ENCODE measurements at places on chromosomes 3 and 15.

DNA sequence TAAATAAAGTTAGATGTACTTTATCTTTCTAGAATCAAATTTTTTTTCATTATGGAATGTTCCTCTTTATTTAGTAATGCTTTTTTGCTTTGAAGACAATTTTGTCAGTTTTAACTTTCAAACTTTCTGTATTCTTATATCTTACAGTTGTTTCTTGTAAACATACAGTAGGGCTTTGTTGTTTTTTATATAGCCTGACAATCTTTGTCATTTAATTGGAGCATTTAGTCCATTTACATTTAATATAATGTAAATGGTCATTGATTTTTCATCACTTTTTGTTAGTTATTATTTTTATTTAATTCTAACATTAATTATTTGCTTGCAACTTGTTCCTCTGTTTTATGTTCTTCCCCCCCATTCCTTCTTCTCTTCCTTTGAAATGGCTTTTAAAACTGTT, 55.4 kb upstream of the RNU6-1 start:
- no peak for DNase-seq

GRCh38 chr3:35523074-35523473, 116.3 kb upstream of the ARPP21 start:
- no peak for DNase-seq

GRCh38 chr3:194112120-194113106, 23.5 kb upstream of the HES1 start:
- no peak for DNase-seq

- DNase-seq = no peak
Measured at GRCh38 chr15:83978588-83978987, 257.0 kb upstream of the GOLGA6L4 start.

DNA sequence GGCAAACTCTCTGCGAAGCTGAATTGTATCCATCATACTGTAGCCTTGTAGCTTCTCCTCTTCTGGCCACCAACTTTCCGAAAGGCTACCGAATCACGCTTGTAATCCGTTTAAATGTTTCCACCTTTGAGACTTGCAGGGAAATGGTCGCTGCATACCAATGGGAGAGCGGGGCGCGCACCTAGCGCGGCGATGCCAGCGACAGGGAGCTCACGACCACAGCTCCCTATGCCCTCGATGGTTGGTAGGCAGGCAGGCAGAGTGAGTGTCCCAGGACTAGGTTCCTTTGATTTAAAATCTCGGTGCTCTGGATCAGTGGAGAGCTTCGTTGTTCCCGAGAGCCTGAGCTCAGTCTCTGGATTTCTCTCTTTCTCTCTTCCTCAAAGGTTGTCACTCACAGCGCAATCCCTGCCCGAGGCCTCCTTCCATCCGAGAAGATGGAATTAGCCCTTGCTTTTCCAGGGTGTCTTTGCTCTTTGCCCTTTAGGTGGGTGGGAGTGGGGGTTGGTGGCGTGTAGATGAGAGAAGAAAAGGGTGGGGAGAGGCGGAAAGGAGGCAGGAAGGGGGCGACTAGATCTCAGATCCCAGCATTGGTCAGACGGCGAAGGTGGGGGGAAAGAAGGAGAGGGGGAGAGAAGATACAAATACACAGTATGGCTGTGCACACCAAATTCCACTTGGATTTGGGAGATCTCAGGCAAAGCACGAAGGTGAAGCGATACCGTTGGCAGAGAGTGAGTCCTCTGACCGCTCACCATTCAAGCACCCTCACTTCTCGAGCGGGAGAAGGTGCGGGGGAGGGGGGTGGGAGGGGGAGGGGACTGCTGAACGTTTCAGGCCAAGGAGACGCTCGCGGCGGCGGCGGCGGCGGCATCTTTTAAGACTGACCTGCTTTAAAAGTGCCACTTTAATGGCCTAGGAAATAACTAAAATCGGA, at the start of gene SLITRK3:
Gene SLITRK3 (minus strand): TSS at position 745 of the 937 bp plus-strand sequence. CDS start 5,554 bp downstream, outside the sequence.
- DNase-seq = no peak

GRCh38 chr3:170642882-170643601, 57.2 kb upstream of the SLC7A14 start:
- DNase-seq = no peak
